ENCODE measurements at places on chromosomes 12 and 14. TPM values are rescaled to one million over a fixed set of nuclear protein-coding genes. Genes with fewer than 3 reads are reported as not detected.

PABPN1 gene
- polyA plus RNA-seq, result 157 TPM

RNASE3 gene
- not detected for polyA plus RNA-seq

DICER1 gene
- 14.1 TPM for polyA plus RNA-seq

GRCh38 chr12:128076188-128076587 lies 190.8 kb upstream of the TMEM132C start:
- DNase-seq, result peak; percentile 5

DNA sequence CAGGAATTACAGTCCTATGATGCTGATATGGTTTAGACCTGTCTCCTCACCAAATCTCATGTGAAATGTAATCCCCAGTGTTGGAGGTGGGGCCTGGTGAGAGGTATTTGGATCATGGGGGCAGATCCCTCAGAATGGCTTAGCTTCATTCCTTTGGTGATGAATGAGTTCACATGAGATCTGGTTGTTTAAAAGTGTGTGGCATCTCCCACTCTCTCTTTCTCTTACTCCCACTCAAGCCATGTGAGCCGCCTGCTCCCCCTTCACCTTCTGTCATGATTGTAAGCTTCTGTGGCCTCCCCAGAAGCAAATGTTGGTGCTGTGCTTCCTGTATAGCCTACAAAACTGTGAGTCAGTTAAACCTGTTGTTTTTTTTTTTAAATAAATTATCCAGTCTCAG lies 89.4 kb upstream of the ARHGAP5 start:
- no peak for DNase-seq

DNA sequence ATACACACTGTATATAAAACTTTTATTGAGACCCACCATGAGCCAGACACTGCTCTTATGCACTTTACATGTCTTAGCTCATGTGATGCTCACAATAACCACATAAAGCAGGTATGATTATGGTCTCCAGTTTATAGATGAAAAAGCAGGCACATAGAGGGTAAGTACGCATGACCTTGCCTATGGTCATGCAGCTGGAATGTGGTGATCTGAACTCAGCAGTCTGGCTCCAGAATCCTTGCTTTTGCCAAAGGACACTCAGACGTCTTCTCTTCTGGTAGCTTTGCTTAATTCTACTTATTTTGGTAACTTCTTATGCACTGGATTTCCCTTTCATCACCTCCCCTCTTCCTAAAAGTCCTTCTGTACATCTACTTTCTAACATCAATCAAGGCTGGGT lies 103.3 kb upstream of the CRY1 start:
- no peak for DNase-seq

DNA sequence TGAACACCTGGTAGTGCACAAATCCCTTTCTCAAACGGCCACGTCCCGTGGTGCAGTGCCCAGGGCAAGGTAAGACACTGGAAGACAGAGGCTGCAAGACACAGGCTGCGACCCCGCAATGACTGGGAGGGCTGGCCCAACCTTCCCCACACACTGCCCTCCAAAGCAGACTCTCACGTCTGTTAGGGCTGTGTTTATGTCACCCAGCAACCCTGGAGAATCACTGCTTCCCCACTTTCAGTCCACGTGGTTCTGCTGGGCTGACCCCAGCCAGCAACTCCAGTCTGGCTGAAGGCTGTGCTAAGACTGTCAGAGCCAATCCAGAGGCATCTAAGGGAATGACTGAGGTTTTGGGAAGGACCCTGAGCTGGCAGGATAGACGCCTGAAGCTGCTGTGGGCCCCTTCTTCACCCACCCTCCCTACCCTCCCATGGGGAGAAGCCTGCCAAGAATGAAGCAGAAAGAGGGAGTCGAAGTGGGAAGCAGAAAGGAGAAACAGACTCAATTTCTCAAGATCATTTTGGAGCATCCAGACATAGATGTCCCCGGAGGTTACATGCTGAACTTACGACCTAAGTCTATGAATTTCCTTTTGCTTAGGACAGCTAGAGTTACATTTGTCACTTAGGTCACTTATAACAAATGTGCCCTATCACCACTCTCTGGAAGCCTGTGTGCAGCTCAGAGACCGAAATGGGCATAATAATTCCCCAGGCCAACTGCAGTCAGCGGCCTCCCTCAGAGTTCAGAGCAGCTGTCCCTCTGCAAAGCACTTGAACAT lies 11.7 kb downstream of the KDM2B start:
- no peak for DNase-seq
